ENCODE measurements at places on chromosomes 2 and 18. TPM values are rescaled to one million over a fixed set of nuclear protein-coding genes. Genes with fewer than 3 reads are reported as not detected.

DNA sequence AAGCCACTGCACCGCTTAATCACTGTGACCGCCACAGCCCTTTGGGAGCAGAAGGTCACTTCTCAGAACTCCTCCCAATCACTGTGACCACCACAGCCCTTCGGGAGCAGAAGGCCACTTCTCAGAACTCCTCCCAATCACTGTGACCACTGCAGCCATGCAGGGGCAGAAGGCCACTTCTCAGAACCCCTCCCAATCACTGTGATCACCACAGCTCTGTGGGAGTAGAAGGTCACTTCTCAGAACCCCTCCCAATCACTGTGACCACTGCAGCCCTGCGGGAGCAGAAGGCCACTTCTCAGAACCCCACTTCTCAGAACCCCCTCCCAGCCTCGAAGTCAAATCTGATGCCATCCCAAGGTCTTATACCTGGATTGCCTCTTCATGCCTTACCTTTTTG, 56.8 kb upstream of the DAPL1 start:
- no peak for DNase-seq

- no peak for DNase-seq
Observed at GRCh38 chr2:13662055-13662454, 945.3 kb downstream of the TRIB2 start.

DNA sequence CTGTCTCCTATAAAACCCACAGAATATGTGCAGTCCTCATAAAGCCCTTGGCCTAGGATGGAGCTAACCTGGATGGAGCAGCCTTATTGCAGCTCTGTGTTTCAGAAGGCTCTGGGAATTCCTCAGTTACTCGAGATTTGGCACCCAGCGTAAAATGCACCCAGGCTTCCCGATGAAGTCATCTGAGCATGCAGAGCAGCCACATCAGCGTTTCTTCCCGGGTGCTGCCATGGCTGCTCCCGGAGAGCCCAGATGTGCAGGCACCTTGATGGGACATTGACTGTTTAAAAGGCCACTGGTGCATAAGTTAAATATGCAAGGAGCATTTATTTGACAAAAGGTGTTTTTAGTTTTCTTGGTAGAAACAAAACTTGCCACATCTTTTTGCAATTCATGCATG, 115.2 kb downstream of the MBP start:
- no peak for DNase-seq

GRCh38 chr2:205752924-205753323, 70.6 kb downstream of the NRP2 start:
- DNase-seq: no peak

The SNTG2 gene
- 4.1 TPM for total RNA-seq

The RTP5 gene
- total RNA-seq: 2.5 TPM

The THSD7B gene
- total RNA-seq: 20.0 TPM

The ZNF804A gene
- 15.6 TPM for total RNA-seq

The CXCR4 gene
- 115 TPM for total RNA-seq

The SYT4 gene
- total RNA-seq: 499 TPM

Data from occipital lobe (tissue), 3 donors.